ENCODE measurements at places on chromosomes 1 and 21.

- no peak for DNase-seq
These were observed 20.4 kb upstream of the FOXO6 start for GRCh38 chr1:41340655-41341364.

DNA sequence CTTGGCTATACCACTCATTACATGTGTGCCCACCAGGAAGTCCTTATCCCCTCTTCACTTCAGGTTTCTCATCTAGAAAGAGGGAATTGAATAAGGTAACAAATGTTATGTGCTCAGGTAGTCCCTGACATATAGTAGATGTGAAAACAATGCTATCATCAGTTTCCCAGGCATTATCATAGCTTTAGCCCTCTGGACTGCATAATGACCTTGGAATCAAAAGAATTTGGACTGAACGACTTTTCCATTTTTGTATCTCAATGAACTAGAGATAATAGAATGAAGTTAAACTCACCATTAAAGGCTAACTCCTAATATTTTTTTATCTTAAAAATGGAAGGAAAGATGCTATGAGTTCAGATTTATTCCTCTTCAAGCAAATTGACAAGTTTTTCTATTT lies 304.1 kb upstream of the USP24 start:
- no peak for DNase-seq

DNA sequence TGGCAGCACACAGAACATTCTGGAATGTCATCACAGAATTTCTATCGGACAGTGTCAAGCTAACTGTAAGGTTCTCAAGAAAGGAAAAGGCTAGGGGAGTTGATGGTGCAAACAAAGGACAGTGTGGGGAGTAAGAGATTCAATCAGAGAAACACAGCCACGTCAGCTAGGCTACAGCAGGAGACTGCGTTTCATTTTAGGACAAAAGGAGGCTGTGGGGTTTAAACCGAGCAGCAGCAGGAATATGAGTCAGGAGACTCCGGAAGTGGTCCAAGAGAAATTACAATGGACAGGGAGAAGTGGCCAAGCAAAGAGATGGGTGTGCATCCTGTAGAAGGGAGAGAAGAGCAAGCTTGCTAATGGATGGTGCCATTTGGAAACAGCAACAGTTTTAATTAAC lies 37.4 kb upstream of the C1orf198 start:
- no peak for DNase-seq

DNA sequence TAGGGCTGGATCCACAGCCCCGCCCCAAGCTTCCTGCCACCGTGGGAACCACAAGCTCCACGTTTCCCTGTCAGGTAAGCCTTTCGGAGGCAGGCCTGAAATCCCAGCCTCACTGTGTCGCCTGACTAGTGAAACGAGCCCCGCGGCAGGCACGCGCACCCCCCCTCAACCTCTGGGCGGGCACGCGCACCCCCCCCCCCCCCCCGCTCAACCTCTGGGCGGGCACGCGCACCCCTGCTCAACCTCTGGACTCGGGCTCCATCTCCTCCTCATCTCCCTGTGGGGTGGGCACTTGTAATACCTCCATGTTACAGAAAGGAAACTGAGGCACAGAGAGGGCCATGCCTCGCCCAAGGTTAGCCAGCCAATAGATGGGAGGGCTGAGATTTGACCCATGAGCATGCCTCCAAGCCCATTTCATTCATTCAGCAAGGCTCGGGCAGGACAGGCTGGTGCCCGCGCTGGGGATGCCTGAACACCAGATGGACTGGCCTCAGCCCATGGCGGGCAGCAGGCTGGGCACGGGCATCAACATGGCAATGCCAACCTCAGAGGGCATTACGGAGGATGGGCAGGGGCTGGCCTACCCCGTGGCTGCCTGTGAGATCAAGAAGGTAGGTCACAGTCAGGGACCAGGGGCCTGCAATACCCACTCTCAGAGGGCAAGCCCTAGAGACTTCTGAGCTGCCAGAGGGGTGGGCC lies 4.7 kb downstream of the CFAP410 start:
- no peak for DNase-seq

DNA sequence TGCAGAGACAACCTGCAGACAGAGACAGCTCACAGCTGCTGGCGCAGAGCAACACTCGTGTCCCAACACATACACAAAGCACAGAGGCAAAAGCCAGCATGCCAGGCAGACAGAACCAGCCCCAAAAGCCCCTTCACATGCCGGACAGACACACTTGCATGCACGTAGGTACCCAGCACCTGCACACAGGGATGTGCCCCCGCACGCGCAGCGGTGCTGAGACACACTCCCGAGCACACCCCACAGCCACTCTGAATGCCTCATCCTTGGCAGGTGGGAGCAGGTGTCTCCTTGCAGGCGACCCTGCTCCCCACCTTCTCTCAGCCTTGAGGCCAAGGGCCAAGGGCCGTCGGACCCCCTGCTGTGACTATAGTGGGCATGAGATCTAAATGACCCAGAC lies 41.2 kb upstream of the ZC3H12A start:
- DNase-seq = no peak

DNA sequence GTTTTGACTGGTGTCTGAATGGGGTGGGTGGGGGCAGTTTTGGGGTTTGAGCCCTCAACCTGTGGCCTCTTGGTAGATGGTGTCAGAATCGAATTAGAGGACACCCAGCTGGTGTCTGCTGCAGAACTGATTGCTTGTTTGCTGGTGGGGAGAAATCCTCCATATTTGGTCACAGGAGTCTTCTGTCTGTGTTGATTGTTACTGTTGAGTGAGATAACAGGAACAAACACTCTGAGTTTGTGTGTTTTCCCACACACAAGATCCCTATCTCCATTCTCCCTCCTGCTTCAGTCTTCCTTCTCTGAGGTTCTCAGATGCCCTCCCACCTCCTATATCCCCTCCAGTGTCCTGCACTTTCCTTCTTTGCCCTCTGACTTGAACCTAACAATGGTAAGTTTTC lies 19.1 kb upstream of the CGN start:
- no peak for DNase-seq

GRCh38 chr1:6116137-6116536 lies 64.0 kb downstream of the CHD5 start:
- DNase-seq = no peak

GRCh38 chr1:159987186-159987585 lies 33.1 kb upstream of the SLAMF9 start:
- DNase-seq = no peak

DNA sequence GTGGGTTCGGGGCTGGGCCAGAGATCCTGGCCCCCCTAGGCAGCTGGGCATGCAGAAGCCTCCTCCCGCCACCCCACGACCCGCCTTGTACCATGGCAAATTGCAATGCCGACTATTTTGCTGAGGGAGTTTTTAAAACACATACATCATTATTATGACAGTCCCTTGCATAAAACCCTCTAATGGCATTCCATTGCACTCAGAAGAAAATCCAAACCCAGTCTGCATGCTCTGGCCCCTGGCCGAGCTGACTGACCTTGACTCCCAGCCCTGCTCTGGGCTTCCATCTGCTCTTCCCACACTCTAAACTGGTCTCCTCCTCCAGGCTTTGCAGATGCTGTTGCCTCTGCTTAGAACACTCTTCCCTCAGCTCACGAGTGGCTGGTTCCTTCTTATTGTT lies 28.0 kb downstream of the PADI2 start:
- no peak for DNase-seq

- DNase-seq = no peak
These were observed 21.3 kb upstream of the GNPAT start for GRCh38 chr1:231219422-231220401.

- DNase-seq = peak; percentile 73
These were observed 62.1 kb downstream of the FAAP20 start for GRCh38 chr1:2132222-2133038.

DNA sequence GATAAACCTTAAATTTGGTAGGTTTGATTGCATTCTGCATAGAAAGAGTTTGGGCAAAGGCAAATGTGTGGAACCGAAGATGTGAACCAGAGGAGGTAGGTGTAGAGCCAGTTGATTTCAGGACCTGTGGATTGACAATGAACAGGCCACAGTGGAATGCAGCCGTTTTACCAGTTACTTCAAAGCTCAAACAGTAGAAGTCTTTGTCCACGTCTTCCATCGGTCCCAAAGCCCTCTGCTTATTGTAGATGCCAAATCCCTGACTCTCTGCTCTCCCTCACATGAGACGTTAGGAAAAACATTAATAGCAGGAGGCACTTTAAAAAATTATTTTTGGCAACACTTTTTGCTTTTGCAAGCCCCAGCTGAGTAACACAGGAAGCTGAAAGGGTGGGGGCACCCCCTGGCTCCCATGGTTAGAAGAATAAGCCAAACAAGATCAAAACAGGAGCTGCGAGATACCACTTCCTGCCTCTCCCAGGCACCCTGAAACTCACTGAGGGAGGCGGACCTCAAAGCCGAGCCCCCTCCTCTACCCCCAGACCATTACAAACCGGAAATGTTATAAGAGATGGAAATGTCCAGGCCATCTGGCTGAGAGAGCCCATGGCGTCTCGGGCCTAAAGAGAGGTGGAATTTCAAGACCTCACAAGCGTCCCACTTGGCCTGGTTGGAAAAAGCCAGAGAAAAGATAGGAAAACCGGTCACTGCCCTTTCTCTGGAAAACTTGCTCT lies 13.5 kb downstream of the TRAF3IP3 start:
- DNase-seq = no peak

- no peak for DNase-seq
These were observed 164.0 kb upstream of the KLHDC7A start for GRCh38 chr1:18316764-18317163.

- peak; percentile 74 for DNase-seq
These were observed 8.6 kb upstream of the EDN2 start for GRCh38 chr1:41493117-41493536.

DNA sequence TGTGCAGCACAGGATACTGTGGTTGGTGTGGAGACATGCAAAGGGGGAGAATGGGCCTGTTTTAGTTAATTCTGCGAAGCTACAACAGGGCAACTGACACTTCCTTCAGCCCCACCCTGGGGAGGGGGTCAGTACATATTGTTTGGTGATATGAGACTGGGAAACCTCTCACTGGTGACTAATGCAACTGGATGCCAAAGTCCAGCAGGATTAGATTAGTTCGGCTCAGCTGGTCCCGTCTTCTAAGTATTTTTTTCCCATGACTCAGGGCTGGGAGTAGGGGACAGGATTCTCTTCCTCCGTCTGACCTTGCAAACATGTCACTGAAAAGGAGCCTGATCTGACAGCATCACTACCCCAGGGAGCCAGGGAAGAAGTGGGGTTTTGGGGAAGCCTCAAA lies 43.0 kb downstream of the PLXNA2 start:
- no peak for DNase-seq

DNA sequence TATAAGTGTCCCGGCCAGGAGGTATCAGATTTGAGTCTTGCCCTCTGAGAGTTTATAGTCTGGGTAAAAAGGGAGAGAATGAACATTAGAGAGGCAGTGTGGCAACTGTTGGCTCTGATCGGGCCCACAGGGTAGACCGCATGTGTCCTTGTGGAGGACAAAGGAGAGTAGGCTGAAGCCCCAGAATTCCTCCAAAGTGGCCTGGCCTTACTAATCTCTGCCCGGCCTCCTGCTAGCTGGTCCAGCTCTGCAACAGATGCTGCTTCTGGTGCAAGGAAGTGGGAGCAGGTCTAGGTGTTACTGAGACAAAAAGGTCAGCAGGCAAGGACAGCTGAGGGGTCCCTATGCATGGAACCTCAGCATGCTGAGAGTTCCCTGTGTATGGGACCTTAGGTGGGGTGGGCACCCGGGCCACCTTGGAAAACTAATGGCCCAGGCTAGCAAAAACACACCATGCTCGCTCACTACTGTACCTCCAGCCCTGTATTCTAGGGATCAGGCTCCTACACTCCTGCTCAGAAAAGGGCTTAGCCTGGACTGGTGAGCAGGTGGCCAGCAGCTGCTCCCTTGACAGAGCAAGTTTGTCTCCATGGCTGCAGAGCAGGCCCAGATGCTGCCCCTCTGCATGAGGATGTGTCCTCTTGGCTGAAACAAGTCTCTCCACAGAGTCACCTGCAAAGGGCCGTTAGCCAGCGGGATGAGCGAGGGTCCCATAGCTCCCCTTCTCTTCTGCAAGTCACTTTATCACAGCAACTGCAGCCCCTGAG lies 30.3 kb upstream of the RGS16 start:
- no peak for DNase-seq

DNA sequence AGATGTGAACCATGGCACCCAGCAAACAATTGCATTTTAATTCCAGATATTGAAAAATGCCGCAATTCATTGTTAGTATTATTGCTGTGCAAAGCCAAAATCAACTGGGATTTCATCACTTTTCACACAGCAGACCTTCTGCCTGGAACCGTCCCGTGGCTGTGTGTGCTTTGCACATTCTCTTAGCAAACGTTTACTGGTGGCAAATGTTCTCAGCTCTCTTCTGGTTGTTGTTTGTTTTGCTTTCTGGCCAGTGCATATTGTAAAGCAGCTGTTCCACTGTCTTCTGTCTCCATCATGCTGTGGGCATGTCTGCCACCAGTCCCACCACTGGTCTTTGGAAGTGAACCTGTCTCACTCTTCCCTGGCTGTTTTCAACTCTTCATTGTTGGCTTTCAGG lies 19.8 kb upstream of the TTLL10 start:
- no peak for DNase-seq

DNA sequence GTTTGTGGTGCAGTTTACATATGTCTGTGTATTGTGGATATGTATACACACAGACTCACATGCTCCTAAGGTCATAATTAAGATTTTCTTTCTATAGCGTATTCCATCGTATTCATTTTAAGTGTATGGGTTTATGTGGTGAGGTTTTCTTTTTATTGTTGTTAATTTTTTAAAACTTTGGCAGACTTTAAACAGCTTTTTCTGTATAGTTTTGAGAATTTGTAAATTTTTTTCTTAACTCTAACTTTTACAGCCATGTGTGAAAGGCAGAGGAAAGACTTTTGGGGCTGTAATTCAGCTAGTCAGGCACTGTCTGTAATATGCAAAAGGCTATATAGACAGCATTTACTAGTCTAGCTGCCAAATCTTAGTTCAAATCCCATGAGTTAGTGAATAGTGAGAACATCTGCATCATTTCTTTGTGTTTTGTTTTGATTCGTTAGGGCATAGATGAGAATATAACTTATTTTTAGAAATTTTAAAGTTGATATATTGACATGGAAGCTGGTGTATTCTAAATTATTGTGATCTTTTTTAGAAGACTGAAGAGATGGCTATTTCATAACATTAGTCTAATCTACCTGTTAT lies 2.3 kb downstream of the MAGI3 start:
- DNase-seq = no peak

DNA sequence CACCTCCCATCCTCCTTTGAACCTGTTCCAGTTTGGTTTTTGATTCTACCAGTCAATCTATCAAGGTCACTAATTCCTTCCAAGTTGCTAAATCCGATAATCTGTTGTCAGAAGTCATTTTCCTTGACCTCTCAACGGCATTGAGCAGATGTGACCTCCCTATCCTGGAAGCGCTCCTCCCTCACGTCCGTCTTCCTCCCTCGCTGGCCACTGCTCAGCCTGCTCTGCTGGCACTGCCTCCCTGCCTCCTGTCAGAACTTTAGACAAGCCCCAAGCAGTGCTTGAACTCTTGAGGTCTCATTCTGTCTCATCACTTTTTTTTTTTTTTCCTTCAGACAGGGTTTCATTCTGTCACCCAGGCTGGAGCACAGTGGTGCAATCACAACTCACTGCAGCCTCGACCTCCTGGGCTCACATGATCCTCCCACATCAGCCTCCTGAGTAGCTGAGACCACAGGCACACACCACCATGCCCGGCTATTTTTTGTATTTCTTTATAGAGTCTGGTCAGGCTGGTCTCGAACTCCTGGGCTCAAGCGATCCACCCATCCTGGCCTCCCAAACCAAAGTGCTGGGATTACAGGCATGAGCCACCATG lies 4.4 kb upstream of the ACOT7 start:
- no peak for DNase-seq

- DNase-seq = peak; percentile 89
These were observed 37.3 kb downstream of the CHAF1B start for GRCh38 chr21:36422279-36423098.

- DNase-seq = no peak
These were observed 4.2 kb downstream of the HIVEP3 start for GRCh38 chr1:41914516-41914915.

GRCh38 chr21:36756527-36756926 lies 57.6 kb downstream of the SIM2 start:
- DNase-seq = no peak

Measured in K562 (cell line).